ENCODE measurements at places on chromosomes 1 and 21. TPM values are rescaled to one million over a fixed set of nuclear protein-coding genes. Genes with fewer than 3 reads are reported as not detected.
A peak's percentile ranks its signal among the peaks of the same experiment; 100 is the strongest.

WNT2B gene
- 11.1 TPM for total RNA-seq

RXRG gene
- total RNA-seq = 2.1 TPM

TMEM269 gene
- total RNA-seq = not detected

ARMH1 gene
- 1.1 TPM for total RNA-seq

LCE1B gene
- not detected for total RNA-seq

AJAP1 gene
- total RNA-seq = 0.03 TPM

ZNF683 gene
- total RNA-seq = not detected

RPE65 gene
- not detected for total RNA-seq

MYOC gene
- total RNA-seq = 3.3 TPM

SLC44A3 gene
- total RNA-seq = 6.5 TPM

TEX38 gene
- not detected for total RNA-seq

GRCh38 chr1:231929311-231929710 lies 302.7 kb downstream of the DISC1 start:
- DNase-seq = no peak

GRCh38 chr1:235054466-235054865 lies 74.2 kb downstream of the TOMM20 start:
- no peak for DNase-seq

DNA sequence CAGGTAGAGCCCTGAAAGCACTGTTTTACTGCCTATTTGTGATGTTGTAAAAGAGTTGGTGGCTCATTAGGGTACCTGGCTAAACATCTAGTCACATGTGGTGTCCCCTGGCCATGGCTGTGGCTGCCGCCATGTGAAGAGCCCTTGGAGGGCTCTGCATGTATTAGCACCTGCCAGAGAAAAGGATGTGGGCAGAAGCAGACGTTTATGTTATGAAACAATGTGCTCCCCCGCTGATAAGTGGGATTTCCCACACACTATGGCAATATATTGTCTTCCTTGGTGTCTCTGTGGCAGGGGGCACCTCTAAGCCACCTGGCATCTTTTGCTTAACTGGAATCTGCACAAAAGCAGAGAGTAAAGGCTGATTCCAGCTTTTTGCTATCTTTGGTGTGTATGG lies 9.6 kb downstream of the TENT5C start:
- DNase-seq = no peak

GRCh38 chr1:175487956-175488355 lies 255.4 kb downstream of the TNR start:
- no peak for DNase-seq

- DNase-seq = no peak
These were observed 9.3 kb upstream of the CCN1 start for GRCh38 chr1:85571181-85571759.

DNA sequence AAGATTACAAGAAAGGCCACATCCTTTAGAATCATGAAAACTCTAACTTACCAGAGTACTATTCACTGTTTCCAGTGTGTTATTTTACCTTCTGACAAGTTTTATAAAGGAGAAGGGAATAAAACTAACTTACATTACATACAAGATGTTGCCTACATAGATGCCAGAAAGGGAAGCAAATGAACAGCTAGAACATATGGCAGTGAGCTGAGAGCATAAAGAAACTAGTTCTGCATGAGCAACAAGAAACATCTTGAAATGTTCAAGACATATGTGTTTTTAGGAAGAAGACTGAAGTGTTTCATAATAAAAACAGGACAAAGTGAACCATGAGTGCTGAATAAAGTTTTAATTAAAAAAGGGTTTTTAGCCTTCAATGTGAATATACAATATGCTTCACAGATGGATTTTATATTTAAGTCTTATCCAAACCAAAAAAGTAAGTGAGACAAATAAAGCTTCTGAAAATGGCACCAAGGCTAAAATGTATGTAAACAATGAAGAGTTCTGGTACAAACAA lies 39.4 kb downstream of the SLC5A9 start:
- DNase-seq = no peak

- no peak for DNase-seq
These were observed 353.5 kb upstream of the B3GALT2 start for GRCh38 chr1:193539731-193540459.

GRCh38 chr1:158285756-158286241 lies 3.9 kb upstream of the CD1C start:
- peak; percentile 74 for DNase-seq

DNA sequence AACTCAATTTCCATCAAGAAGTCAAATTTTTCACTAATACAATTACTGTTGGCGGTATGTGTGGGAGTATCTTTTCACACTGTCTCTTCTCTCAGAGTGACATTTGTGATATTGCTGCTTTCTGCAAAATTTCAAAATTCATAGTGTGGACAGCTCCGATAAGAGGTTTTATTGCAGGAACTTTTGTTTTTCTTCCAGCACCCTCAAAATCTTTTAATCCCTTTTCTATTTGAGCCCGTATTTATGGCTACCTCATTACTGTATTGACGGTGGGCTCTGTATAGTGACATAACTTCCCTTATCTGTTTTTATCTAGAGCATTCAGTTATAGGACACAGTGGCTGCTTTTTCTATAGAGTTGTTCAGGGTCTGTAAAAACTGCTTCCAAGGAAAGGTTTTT lies 794.4 kb upstream of the TMPRSS15 start:
- DNase-seq = no peak

DNA sequence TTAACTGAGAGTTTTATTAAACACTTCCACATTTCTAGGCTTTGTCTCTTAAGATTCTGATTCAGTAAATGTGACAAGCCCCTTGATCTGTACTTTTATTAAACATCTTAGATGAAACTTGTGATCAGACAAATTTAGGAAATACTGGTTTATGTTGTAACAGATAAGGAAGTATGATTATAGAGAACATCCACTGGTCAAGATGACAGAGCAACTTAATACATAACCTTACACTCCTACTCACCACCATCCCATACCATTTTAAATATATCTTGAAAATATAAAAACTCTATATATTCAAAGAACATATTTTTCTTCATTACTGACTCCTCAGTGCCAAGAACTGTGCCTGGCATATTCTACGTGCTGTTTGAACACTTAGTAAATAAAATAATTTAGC lies 217.5 kb downstream of the LRRC40 start:
- no peak for DNase-seq

DNA sequence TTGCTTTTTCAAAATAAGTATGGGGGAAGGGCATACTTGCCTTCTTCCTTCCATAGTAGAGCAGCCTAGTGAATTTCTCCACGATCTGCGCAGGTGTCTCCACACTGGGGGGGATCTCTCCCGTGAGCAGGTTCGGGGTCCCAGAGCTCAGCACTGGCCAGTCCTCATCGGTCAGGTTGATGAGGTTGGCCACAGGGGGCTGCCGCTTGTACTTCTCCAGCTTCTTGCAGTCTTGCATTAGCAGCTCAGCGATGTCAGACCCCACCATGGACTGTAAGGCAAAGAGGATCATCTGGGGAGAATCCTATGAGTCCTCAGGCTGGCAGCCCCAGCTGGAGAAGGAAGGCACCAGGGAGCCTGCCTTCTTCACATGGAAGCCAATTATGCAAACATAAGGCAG lies 11.8 kb downstream of the SEC16B start:
- no peak for DNase-seq

- DNase-seq = peak; percentile 48
These were observed 42.8 kb upstream of the COL18A1 start for GRCh38 chr21:45362077-45362747.

DNA sequence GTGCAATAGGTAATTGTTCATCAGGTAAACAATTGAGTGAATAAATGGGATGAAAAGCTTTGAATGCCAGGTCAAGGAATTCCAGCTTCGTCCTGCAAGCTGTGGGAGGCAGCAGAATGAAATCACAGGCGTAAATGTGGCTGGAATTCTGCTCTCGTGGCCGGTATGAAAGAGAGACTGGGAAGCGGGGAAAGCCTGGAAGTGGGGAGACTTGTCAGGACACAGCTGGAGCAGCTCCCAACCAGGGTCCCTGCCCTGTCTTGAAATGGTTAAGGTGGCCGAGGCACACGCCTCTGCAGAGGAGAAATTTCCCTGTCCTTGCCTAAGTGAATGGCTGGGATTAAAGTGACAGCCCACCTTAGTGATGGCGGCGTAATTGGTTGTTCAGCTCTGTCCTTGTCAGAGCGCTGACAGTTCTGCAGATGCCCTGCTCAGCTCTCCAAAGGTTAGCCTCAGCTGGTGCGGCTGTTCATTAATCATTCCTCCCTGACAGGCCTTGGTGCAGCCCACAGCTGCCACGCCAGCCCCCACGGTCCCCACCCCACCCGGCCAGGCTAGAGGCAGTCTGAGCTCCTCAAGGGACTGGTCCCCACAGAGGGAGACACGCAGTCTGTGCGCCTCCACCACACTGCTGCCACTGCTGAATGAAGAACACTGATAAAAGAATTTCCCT lies 398.3 kb upstream of the POU3F1 start:
- no peak for DNase-seq

GRCh38 chr1:110519125-110519810 lies at the start of gene KCNA10:
TSS of gene KCNA10 (minus strand) at chr1:110519175. CDS start at chr1:110518787, 388 bp downstream.
- DNase-seq = no peak

- DNase-seq = no peak
These were observed 29.2 kb downstream of the C1orf185 start for GRCh38 chr1:51131185-51131584.

- DNase-seq = no peak
These were observed 1.0 kb upstream of the PPIE start for GRCh38 chr1:39737546-39738169.

DNA sequence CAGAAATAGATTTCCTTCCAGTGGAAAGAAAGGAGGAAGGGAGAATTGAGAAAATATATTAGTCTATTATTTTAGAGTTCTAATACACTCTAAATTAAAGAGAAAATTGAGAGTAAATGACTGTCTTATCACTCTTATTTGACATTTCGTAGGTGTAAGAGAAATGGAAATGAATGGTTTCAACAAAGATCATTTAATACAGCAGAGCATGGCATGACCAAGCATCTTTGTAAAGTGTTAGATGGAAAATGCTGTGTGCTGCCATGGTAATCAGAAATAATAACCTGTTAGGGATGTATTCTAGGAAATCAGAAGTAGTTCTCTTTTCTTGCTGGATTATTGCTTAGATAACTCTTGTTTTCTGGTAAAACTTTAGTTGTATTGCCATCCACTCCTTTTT lies 90.9 kb downstream of the GIPC2 start:
- DNase-seq = no peak

GRCh38 chr1:167542109-167543032 lies 11.2 kb downstream of the CREG1 start:
- no peak for DNase-seq

DNA sequence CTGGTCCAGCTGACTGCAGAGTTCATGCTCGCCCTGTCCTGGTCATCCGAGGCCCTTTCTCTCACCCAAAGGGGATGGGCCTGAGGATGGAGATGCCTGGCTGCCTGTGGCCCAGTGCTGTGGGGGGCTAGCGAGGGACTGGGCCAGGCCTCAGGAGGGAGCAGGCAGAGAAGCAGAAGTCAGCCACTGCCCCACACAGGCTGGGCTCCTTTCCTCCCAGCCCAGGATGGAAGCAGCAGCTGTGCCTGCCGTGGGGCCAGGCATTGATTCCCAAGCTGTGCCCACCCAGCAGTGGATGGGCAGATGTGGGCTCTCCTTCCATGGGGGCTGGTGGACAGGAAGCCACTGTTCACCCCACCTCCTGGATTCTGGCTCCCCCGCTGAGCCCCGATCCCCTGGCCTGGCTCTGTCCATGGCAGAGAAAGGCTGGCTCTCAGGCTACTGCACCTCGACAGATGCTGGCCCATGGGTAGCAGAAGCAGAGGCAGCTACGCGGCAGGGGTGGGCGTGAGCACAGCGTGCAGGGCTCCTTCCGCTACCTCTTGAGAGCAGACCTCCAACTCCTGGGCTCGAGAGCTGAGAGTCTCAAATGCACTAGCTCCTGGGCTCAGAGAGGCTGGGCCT lies 24.6 kb downstream of the RUNX3 start:
- no peak for DNase-seq

- no peak for DNase-seq
These were observed 480 bp downstream of the CADM3 start for GRCh38 chr1:159171688-159172501.

GRCh38 chr1:33848205-33848937 lies 15.5 kb upstream of the HMGB4 start:
- no peak for DNase-seq

GRCh38 chr1:33895396-33895795 lies 31.5 kb downstream of the HMGB4 start:
- no peak for DNase-seq

GRCh38 chr1:178284058-178284457 lies 190.2 kb downstream of the RASAL2 start:
- no peak for DNase-seq

DNA sequence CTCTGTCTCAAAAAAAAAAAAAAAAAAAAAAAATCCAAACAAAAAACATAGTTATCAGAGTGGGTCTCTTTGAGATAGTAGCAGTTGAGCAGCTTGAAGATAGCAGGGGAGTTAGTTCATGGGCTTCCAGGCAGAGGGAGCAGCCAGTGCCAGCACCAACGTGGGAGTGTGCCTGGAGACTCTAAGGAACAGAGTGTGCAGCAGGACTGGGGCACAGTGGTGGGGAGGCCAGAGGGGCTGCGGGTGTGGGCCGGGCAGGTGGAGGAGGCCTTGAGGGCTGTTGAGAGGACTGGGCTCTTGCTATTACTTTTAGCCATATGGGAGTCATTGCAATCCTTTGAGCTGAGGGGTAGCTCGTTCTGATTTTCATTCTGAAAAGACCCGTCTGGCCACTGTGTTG lies 63.8 kb downstream of the RYR2 start:
- DNase-seq = peak; percentile 66

DNA sequence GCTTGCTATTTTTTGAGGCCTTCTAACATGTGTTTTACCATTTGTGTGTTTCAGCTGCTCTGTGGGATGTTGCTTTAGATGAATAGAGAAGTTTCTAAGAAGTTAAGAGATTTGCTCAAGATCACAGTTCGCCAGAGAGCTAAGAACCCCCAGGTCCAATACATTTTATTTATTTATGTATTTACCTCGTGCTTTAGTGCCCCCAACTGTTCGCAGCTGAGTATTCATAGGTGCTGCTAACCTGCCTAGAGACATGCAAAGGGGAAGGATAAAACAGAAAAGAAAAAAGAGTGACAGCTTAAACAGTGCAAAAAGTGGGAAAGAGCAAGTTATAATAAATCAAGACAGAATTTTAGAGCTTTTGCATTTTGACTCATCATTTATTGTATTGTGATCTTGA lies 31.1 kb downstream of the NFYC start:
- no peak for DNase-seq

GRCh38 chr1:233281711-233282581 lies 13.6 kb downstream of the PCNX2 start:
- no peak for DNase-seq

DNA sequence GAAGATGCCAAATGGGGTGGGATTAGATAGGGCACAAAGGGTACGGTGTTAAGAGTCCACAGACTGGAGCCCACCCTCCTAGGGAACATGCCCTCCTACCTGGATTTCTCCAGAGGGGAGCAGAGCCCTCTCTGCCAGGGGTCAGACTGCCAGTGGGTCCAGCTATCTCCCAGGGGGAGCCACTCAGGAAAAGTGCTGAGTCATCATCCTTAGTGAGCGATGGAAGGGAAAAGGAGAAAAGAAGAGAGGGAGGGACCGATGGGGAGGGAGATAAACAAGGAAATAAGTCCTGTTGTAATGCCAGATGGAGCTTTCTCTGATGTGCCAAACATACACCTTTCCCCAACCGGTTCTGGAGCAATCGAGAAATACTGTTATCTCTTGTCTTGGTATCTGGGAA lies 30.4 kb upstream of the CYP4B1 start:
- DNase-seq = no peak
